Cerebellar nuclear complex (tissue), 1 donor: ENCODE measurements at places on chromosomes 12 and 14.

- no peak for DNase-seq
Measured at GRCh38 chr12:98998697-98999299, 353.7 kb downstream of the APAF1 start.

DNA sequence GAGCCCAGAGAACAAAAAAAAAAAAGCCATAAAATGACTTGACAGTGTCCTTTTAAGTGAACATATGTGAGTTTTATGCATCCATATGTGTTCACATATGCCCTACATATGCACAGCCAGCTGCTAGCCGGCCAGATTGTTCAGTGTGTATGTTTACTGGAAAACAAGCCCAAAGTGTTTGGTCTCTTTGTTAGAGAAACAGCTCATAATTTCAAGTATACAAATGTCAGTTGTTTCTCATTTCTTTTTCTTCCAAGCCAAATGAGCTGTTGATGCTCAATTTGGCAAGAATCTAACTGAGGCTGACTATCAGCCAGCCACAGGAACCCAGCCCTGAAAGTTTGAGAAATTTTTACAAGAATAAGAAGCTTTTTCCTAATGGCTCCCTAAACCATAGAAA, 60.8 kb upstream of the TSPAN8 start:
- DNase-seq, result no peak

DNA sequence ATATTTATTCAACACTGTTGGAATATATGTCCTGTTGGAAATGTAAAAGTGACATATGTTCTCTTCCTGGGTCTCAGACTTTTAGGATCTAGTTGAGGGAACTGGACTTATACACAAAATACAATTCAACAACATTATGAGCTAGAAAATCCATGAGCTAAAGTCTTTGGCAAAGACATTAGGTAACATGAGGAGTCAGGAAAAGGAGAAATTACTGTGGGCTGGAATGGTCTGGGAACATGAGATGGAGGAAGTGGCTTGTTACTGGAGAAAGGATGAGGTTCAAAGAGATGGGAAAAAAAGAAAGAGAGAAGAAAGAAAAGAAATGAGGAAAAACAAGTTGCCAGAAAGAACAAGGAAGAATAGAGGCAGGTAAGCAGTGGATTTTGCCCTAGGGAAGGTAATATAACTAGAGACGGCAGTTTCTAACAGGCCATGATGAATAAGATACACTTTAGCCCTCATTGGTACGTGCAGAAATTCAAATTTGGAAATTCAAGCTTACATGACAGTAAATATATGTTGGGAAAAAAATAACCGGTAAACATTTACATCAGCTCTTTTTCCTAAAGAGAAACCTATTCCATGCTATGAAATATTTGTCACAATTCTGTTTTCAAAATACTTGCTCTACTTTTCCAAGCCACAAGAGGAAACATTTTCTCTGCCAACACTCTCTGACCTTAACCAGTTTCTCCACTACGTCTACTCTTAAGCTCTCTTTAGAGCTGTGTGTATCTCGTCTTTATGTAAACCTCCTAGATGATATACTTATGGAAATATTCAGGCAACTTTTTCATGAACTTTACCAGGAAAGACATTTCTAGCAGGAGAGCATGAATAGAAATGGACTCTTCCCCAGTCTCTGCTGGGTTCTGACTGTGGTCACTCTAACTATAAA, 268.8 kb upstream of the BTG1 start:
- DNase-seq, result no peak

- DNase-seq, result no peak
Measured at GRCh38 chr12:83320350-83320749, 633.6 kb downstream of the TMTC2 start.
